Motor neuron (in vitro differentiated cells): ENCODE measurements at places on chromosomes 6 and 20.

DNA sequence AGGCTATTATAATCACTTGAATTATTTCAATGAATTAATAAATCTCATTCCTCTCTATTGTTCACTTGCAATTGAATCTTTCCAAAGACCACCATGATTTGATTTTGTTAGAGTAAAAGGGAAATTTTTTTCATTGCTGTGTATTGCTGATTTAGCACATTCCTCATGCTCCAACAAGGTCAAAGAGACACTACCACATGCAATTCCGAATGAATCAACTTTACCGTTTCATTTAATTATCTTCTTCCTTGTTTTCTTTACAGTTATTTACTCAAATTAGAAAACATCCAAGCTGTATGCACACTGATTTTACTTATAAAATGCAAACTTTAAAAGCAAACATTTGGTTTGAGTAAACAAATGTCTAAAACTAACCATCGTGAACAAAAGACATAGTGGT, 967 bp downstream of the KIAA0408 start:
- ATAC-seq: no peak

GRCh38 chr6:132730560-132730959, 16.7 kb upstream of the VNN1 start:
- peak; percentile 79 for ATAC-seq

DNA sequence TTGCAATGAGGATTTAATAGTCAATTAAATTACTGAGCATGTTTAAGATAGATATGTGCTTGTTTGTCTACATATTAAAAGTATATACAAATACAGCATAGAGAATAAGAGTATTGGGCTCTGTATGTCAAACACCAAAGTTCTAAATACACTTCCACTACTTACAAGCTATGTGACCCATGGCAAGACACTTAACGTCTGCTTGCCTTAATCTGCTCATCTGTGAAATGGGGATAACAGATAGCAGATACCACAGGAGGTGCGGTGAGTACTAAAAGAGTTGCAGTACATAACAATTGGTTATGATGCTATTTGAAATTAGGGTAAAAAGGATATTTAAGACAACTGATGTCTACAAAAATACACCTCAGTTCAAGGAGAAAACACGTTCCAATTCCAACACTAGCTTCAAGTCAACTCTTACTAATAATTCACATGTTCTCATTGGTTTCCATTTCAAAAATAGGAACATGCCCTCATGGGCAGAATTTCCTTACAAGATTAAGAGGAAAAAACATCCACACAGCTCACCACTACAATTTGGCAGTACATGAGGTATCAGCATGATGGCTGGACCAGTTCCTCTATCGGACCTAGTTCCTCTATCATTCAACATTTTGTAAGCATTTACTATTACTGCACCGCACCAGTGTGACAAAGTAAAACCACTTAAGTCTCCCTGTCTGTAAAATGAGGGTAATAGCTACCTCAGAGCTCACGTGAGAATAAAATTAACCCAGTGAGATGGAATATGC, 101.1 kb downstream of the SMLR1 start:
- no peak for ATAC-seq

- no peak for ATAC-seq
Measured at GRCh38 chr20:52056203-52057062, 135.1 kb downstream of the ZFP64 start.

- no peak for ATAC-seq
Measured at GRCh38 chr20:40547483-40548091, 141.4 kb downstream of the MAFB start.

GRCh38 chr20:57654363-57654997, 34.3 kb upstream of the ZBP1 start:
- peak; percentile 84 for ATAC-seq

DNA sequence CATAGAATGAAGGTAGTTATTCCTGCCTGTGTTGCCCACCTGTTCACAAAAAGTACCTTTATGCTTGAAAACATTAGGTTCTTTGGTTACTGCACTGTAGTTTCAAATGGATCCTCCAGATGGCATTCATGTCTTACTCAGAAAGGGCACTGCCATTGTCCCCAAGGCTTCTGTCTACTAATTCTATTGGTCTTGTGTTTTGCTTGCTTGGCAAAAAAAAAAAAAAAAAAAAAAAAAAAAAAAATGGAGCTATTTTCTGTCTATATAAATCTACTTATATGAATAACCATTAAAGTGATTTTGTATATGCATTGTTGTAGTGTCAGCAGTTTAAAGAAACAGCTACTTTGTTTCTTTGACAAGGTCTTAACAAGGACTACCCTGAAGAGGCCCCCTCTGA, 12.7 kb upstream of the EFHC1 start:
- ATAC-seq: no peak

- ATAC-seq: no peak
Measured at GRCh38 chr6:132763269-132763668, 5.6 kb upstream of the VNN2 start.

- no peak for ATAC-seq
Measured at GRCh38 chr6:19771753-19772336, 65.3 kb upstream of the ID4 start.

DNA sequence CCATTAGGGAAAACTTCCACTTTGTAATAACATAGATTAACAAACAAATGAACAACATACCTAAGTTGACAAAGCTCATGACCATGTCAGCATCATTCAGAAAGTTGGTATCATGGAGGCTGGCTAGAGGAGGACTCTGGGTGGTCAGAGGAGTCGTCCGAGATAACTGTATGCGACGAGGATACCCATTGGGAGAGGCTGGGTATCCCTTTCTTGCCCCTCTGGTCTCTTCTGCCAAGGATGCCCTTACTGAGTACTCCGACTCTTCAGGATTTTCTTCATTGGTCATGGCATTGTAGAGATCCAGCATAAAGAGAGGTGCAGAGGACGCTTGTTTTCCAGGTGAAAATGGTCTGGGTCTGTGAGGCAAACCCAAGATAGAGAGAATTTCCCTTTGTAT, 1.1 kb downstream of the BMP5 start:
- ATAC-seq: no peak

- ATAC-seq: no peak
Measured at GRCh38 chr20:50111120-50111828, 1.7 kb downstream of the UBE2V1 start.

GRCh38 chr20:11234608-11235007, 560.8 kb upstream of the JAG1 start:
- ATAC-seq: no peak

GRCh38 chr6:21300439-21300838, 293.1 kb upstream of the SOX4 start:
- ATAC-seq: no peak

DNA sequence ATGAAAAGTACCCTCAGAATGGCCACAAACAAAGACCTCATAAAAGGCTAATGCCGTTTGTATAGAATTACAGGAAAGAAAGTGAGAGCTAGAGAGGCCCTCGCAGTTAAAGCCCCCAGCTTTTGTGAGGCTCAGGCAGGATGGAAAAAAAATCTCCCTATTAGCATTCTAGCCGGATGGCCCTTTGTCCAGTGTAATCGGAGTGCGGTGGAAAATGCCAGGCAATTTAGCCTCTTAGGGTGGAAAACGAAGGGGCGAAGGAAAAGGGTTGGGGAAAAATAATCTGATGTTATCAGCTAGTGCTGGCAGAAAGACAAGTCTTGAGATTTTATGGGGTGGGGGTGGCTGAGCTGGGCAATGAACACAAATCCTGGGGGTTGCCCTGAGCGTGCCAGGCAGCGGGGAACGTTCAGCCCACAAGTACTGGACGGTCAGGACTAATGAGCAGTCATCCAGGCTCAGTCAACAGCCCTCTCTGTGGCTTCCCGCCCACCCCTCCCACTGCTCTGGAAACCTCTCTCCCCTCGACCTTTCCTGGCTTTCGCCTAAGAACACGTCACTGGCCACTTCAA, 92.4 kb downstream of the PSMG4 start:
- ATAC-seq: no peak

DNA sequence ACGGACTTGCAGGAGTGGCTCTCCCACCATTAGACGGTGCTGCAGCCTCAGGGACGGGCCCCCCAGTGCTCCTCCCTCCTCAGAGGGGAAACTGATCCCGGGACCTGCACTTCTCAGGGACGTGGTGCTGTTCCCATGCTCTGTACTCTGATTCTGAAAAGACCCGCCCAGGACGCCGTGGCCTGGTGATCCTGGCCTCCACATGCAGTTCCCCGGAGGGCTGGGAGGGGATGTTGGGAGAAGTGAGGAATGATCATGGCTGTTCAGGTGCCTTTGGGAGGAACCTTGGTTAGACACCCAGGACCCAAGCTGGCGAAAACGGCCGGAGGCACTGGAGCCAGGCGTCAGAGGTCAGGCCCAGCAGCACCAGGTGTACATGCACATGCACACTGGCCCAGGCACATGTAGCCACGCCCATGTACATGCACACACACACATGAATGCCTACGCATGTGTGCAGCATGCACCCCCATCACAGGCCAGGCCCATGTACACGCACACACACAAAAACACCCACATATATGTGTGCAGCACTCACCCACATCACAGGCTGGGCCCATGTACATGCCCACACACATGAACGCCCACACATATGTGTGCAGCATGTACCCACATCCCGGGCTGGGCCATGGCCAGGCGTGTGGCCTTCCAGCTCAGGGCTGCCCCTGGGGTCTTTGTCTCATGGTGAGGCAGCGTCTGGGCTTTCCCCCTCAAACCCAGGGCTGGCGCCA, 52.6 kb upstream of the DACT2 start:
- ATAC-seq: no peak

- peak; percentile 83 for ATAC-seq
Measured at GRCh38 chr20:18916886-18917750, 103.5 kb downstream of the SCP2D1 start.

- ATAC-seq: no peak
Measured at GRCh38 chr20:16115911-16116552, 457.2 kb downstream of the KIF16B start.

GRCh38 chr20:30168025-30168799, 1089.3 kb upstream of the DEFB115 start:
- no peak for ATAC-seq

DNA sequence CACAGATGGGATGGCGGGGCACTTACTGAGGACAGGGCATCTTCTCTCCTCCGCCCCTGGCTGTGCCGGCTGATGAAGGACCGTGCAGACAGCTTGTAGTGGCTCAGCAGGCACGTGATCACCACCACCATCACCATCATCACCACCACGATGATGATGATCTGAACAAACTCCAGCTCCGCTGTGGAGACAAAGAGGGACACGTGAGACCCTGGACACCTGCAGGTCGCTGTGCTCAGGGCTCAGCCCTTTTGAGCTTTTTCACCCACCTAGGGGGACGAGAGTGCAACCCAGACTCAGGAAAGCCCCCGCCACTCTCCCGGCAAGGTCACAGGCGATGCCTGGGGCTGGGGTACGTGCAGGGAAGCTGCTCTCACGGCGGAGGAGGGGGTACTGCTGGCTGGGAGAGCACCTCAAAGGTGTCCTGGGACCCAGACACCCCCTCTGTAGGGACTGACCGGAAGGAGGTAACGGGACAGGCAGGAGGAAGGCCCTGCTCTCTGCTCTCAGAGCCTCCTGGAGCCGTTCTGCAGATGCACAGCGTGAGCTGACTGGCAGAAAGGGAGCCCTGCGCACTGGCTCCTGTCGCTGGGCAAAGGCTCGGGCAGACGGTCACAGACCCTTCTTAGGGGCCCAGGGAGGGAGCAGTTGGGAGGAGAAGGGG, 39.4 kb upstream of the ZBP1 start:
- no peak for ATAC-seq

DNA sequence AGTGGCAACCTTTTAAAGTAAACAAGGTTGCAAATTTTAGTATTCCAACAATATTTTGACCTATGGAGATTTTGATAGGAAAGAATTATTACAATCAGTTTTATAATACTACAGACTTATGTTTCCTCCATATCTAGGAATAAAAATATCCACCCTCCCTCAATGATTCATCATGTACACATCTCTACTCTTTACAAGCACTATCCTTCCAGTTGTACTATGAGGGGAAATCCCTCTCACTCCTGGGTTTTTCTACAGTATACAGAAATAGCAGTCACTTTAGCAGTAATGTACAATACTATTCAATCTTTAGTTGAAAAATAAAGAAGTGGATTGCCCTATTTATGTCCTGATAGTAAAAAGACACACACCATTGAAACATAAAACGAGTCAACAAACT, 46.3 kb upstream of the SCML4 start:
- no peak for ATAC-seq

GRCh38 chr6:108029226-108029921, 45.2 kb downstream of the OSTM1 start:
- no peak for ATAC-seq

GRCh38 chr20:58154113-58154512, 74.3 kb downstream of the ANKRD60 start:
- ATAC-seq: peak; percentile 98

DNA sequence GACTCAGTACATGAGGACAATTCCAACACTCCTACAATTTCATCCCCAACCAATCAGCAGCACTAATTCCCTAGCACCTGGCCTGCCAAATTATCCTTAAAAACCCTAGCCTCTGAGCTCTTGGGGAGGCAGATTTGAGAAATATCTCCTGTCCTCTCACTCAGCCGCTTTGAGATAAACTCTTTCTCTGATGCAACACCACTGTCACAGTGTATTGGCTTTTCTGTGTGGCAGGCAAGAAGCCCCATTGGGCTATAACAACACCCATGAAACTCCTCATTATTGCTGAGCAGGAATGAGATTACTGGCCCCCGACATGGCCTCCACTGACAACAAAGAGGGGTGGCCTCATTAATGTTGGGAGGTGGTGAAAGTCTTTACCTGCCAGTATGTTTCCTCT, 515.5 kb downstream of the HACE1 start:
- ATAC-seq: no peak

GRCh38 chr6:7727946-7728854, 2.3 kb downstream of the BMP6 start:
- ATAC-seq: peak; percentile 65

DNA sequence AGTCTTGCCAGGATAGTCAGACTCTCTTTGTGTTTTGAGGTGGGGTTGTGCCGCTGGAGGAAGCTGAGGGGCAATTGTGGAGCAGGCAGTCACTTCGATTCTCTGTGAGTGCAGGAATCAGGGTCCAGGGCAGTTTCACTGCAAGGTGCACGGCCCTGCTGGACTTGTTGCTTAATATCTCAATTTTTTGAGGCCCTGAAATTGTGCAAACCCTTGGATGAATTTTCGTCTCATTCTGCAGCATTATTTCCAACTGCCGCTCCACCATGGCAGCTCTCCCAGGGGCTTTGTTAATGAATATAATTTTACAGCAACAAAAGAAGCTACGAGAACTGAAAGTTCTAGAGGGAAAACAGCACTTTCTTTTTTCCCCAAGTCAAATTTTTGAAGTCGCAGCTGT, 531.9 kb downstream of the QKI start:
- no peak for ATAC-seq
